Activated CD4-positive, alpha-beta T cell treated with anti-CD3 and anti-CD28 coated beads, Interleukin-2, amount 10 ng/mL, durations not matched to agents 24 days and 14 days (primary cell): ENCODE measurements at places on chromosomes 7 and 10. TPM values are rescaled to one million over a fixed set of nuclear protein-coding genes. Genes with fewer than 3 reads are reported as not detected.

- no peak overlapping the region for H3K27ac ChIP-seq
- no peaks in the 10 kb centered on the region for H3K36me3 ChIP-seq
- no peak overlapping the region for H3K4me3 ChIP-seq
- H3K4me1 ChIP-seq = no peaks in the 10 kb centered on the region
These were observed 1.9 kb downstream of the SFTPD start for GRCh38 chr10:79947083-79947415.

GRCh38 chr7:50450590-50451032, 461 bp upstream of the FIGNL1 start:
- H3K36me3 ChIP-seq = peaks cover 20% of the 10 kb centered on the region
- H3K27ac ChIP-seq = peak overlapping the region; percentile 80
- peak; percentile 76 for DNase-seq
- peaks cover 33% of the 10 kb centered on the region for H3K4me1 ChIP-seq
- peak overlapping the region; percentile 95 for H3K4me3 ChIP-seq
- H3K27me3 ChIP-seq = peaks cover 10% of the 10 kb centered on the region

RBP3 gene
- not detected in 2 replicates for total RNA-seq

DNA sequence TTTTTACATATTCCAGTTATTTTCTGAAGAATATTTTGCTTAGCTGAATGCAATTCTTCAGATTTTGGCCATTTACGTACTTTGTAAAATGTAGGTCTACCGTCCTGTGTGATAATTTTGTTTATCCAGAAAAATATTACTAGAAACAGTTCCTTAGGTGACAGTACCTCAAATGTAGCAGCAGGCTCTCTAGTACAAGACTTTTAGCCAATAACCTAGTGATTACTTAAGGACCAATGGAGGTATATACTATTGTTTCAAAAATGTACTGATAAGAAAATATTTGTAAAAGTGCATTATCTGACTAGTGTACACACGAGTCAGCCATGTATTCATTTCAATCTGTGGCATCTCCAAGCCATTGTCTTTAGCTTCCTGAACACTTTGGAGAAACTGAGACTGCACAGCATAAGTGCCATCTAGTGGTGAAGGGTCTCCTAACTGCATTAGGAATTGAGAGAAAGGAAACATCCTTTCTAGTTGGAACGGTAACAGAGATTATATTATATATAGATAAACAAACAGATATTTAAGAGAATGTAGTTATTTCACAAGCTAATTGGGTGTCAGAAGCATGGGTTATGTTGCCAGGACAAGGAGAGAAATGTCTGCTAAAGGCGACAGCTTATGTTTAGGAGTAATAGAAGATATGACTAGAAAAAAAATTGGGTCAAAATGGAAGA, 23.7 kb downstream of the RTKN2 start:
- DNase-seq = peak; percentile 90
- H3K27me3 ChIP-seq = no peaks in the 10 kb centered on the region
- peak overlapping the region; percentile 69 for H3K4me3 ChIP-seq
- peak overlapping the region; percentile 82 for H3K27ac ChIP-seq
- peaks cover 36% of the 10 kb centered on the region for H3K4me1 ChIP-seq
- no peaks in the 10 kb centered on the region for H3K36me3 ChIP-seq

DNA sequence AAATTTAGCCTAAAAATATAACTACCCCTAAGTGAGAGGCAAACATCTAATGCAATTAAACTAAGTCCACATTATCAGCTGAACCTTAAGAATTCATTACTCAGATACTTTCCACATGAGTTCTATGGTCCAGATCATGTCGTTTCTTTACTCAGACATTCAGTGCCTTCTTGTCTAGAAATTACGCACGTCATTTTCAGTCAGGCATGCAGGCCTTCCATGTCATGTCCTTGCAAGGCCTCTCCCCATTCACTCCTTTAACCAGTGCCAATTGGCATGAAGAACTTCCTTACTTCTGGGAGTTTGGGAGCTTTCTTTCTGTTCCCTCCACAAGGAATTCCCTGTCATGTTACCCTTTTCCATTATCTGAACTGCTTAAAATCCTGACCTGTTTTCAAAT, 118.8 kb downstream of the NRP1 start:
- H3K36me3 ChIP-seq = peaks cover 1% of the 10 kb centered on the region
- DNase-seq = no peak
- H3K4me3 ChIP-seq = no peak overlapping the region

DNA sequence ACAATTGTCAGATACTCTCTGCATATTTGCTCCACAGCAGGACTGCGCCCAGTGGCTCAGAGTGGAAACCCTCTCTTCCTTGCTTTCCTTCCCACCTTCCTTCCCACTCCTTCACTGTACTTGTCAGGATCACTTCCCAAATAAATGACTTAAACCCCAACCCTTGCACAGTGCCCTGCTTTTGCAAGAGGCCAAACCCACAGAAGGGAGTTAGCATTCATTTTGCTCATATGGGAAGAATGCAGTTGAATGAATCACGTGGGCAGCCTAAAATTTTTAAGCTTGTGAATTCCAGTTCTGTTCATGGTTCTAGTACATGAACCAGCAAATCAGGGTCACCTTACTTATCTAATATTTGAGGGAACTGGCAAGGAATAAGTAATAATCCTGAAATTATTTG, 47.7 kb upstream of the SFMBT2 start:
- peaks cover 4% of the 10 kb centered on the region for H3K4me1 ChIP-seq
- peaks cover 10% of the 10 kb centered on the region for H3K27me3 ChIP-seq
- no peak for DNase-seq
- no peak overlapping the region for H3K4me3 ChIP-seq
- no peaks in the 10 kb centered on the region for H3K36me3 ChIP-seq
- H3K27ac ChIP-seq = no peak overlapping the region
